ENCODE measurements at places on chromosomes 2 and 18. TPM values are rescaled to one million over a fixed set of nuclear protein-coding genes. Genes with fewer than 3 reads are reported as not detected.

ERICH2 gene
- total RNA-seq: 1.4 TPM

DNA sequence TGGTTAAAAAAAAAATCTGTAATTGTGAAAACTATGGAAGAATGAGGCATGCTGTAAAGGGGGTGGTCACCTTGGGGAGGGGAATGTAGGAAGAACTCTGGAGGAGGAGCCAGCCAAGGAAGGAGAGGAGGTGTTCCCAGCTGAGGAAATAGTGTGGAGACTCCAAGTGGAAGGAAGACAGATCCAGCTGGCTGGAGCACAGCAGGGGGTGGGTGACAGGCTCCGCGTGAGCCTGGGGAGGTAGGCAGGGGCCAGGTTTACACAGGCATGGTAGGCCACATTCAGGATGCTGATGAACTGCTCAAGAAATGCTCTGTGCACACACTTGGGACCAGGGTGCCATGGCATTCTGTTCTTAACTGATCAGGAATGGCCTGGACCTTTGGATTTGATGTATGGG is 16.8 kb downstream of the AFF3 start:
- DNase-seq: no peak

DNA sequence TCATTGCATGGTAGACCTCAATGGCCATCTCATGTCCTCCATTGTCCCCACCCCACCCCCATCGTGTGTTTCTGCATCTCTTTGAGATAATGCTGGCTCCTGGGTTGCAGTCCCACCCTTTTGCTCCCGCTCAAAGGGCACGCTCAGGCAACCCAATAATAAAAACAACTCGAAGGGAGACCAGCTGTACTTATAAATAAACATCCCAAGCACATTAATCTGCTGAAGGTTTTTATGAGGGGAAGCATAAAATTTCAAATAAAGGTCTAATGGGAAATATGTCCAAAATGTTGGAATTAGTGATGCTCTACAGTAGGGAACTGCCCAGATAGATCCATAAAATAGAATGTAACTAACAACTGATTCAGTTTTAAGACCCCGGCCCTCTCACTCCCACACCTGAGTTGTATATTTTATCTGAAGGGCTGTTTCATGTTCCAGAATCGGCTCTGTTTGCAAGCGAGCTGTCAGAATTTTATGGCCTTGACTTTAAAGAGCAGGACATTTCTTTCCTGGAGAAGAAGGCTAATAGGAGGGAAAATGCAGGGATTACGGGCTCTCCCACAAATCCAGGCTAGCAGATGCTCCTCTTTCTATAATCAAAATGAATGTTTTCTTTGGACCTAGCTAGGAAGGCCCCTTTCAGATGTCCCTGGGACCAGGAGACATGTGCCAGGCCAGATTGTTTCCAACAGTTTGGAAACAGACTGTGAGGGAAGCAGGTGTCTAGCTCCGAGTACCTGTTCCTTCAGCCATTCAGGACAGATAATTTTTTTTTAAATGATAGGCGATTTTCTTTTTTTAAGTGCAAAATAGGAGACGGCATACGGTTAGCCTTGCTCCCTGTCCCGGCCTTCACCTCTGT is 103.7 kb downstream of the APOB start:
- DNase-seq: no peak

DNA sequence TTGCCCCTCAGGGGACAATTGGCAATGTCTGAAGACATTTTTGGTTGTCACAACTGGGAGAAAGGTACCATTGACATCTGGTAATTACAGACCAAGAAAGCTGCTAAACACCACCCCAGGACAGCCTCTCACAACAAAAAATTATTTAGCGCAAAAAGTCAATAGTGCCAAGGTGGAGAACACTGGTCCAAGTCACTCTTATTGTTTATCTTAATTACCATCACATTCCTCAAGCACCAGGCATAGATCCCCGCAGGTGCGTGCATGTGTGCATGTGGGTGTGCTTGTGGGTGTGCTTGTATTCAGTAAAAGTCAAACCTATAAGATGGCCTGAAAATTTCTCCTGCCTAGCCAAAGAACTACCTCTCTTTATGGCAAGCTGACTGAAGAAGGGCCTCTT is 74.9 kb upstream of the WDR75 start:
- DNase-seq: no peak

SP140 gene
- 2.7 TPM for total RNA-seq

DNAH7 gene
- 5.5 TPM for total RNA-seq
